Effector CD8-positive, alpha-beta T cell (primary cell): ENCODE measurements at places on chromosomes 5 and 9.

- no peak for DNase-seq
Measured at GRCh38 chr5:122252319-122252718, 59.7 kb upstream of the SNCAIP start.

DNA sequence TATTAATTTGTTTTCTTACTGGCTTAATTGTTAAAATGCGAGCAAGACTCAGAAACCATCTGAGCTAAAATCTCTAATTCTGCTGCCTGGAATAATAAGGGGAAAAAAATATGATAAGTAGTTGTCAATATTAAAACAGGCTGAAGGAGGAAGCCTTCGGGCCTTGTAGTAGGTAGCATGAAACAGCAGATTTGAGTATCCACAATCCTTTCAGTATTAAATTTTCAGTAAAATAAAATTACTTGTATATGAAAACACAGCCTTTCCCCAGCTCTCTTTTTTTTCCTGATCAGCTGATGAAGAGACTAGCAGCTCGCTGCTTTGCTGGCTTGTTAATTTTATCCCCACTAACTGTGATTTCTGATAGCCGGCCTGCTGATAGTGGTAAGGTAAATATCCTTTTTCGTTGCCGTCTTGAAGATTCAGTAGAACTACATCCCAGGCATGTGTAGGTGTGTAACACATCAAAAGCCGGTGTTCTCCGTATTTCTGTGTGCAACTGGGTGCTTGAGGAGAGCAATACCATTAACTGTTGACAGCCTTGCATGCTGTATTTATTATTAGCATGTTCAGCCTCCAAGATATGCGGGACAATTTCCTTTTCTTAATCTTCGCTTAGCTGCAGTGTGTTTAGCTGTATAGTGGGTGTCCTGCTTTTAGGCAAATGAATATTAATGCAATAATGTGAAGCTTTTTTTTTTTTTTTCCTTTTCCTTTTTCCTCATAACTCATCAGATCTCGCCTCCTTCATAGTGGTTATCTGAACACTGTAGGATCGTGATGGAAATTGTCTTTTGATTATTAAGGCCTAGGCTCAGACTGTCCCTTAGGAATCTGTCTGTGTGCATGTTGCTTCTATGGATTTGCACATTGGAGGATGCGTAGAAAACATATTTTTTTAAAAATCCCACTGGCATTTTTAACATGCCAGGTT is 144.6 kb downstream of the SMARCA2 start:
- DNase-seq: no peak

DNA sequence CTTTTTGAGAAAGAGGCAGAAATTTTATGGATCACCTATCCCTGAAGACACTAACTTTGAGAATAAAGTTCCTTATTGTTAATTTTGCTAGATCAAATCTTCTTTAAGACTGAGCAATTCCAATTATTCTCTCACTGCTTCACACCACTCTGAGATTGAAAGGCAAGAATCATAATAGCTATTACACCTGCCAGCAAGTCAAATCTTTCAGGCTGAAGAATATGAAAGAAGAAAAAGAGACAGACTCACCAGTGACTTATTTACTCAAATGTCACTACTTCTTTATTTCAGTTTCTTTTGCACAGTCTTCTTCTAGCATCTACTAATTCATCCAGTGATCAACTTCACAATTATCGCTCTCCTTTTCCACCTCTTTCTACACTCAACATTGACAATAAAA is 35.9 kb upstream of the PLPPR1 start:
- DNase-seq: no peak

DNA sequence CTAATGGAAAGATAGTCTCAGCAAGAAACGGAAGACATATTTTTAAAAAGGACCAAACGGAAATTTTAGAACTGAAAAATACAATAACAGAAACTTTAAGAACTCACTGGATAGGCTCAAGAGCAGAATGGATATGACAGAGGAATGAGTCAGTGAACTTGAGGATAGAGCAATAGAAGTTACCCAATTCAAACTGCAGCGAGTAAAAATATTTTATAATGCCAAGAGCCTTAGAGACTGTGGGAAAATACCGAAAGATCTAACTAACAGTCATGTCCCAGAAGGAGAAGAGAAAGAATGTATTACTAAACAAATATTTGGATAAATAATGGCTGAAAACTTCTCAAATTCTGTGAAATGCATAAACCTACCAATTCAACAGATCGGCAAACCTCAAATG is 40.8 kb downstream of the ADAMTS2 start:
- DNase-seq: no peak

- DNase-seq: no peak
Measured at GRCh38 chr9:86792136-86792535, 155.2 kb downstream of the GAS1 start.

DNA sequence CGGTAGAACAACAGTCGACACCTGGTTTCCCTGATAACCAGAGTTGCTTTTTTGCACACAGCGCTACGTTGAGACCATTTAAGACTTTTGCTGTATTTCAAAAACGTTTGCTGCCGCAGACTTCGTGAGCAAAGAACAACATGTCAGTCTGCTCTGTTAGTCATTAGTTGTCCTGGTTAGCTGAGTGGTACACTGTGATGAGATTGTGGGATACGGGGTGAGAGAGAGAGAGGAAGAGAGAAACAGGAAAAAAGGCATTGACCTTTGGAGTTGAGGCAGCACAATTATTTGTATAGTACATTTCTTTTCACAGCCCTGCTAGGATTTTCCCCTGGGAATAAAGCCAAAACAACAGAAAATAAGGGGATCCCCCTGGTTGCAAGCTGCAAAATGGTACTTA is 306.1 kb upstream of the WWC1 start:
- no peak for DNase-seq

DNA sequence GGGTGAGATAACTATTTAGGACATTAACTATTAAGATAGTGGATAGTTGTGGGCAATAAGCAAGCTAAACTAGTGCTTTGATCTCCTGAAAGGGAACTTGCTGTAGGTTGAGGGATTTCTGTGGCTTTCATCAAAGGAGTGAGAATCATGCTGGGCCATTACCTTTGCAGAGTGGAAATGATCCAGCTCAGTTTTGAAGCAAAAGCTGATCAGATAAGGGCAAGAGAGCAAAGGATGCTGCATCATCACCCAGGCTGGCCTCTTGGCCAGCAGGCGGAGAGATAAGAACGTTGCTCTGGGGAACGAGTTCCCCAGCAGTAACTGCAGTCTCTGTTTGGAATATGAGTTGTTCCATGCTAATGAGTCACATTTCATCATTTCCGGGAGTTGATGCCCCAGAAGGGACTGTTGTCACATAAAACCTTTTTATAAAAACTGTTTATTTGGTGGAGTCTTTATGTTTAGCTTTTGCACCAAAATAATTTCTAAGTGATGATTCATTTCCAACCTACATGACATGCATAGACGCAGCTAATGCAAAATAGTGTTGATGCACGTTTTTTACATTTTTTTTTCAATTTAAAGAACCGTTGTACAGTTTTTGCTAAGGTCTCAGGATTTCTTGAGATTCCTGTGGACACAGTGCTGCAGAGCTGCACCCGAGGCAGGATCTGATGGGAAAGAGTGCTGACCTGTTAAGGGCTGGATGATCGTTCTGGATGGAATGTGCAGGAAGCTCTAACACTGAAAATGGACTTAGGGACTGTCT is 99.3 kb downstream of the ACTBL2 start:
- DNase-seq: no peak

DNA sequence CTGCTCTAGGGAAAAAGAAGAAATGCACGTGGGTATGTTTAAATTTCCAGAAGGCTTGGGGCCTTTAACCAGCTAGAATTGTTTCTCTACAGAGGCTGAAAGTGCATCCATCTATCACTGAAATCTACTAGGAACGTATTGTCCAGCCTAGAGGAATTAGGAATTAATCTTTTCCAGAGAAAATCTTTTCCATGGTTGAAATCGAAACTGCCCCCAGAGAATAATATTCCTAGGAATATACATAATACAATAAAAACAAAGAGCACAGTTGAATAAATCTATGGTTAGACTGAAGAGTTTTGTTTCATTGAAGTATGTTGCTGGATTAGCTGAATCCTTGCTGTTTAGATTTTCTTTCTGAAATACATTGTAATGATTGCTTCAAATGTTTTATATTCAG is 378.5 kb downstream of the PLK2 start:
- DNase-seq: no peak

GRCh38 chr9:129900263-129901027 is 65.2 kb downstream of the USP20 start:
- no peak for DNase-seq

DNA sequence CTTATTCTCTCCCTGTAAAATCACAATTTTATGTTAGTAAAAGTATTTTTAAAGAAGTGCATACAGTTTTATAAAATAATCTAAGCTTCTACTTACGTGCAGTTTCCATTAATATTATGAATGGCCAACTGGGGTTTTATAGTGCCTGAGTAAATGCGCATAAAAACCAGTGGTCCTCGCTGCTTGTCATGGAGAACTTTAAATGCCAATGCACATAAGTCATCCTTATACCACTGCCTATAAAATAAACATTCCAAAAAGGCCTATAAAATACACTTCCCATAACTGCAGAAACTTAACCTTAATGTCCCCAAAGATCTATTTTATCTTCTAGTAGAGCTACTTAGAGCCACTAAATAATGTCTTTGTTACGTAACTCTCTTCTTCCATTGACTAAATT is 28.5 kb downstream of the GFM2 start:
- DNase-seq: no peak

- no peak for DNase-seq
Measured at GRCh38 chr5:132456987-132457361, 33.6 kb downstream of the IRF1 start.

DNA sequence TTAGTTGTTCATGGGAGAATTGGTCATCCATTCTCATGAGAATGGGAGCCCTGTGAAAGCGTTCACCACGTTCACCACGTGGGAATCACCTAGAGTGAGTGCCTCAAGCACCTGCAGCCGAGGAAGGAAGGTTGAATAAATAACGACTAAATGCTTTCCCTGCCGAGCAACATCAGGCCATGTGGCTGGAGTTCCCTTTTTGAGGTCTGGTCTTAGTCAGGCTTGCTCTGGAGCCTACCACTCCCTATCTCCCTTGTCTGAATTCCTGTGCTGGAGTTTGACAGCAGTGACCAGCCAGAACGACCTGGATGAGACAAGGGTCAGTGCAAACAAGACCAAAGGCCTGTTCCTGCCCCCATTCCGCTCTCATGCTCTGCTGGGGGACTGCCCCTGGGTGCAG is 28.5 kb downstream of the KCNMB1 start:
- no peak for DNase-seq

- no peak for DNase-seq
Measured at GRCh38 chr5:137938751-137939143, 49.5 kb downstream of the PKD2L2 start.

DNA sequence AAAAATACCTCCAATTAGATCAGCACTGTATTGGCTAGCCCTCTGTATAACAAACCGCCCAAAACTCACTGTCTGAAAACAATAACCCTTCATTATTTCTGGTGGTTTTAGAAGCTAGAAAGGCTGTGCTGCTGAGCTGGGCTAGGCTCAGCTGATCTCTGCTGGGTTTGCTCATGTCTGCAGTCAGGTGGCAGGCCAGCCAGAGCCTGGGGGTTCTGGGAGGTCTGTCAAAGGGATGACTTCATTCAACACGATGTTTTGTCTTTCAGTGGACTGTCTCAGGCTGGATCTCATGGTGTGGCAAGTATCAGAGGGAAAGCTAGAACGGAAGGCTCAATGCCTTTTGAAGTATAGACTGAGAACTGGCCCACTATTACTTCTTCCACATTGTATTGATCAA is 335.1 kb upstream of the DMAC1 start:
- no peak for DNase-seq

DNA sequence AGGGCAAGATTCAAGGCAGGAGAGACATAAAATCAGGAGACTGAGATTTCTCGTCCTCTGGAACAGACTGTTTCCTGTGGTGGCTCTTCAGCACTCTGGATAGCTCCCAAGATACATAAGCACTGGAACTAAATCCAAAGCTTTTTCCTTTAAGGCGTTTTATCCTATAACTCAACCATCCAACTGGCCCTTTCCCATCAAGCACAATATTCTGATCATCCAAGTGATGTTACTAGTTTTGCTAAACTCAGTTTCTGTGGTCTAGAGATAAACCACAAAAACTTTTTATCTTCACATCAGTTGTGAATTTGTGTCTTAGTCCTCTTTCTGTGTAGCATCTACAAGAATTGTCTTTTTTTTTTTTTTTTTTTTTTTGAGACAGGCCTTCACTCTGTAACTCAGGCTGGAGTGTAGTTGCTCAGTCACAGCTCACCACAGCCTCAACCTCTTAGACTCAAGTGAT is 299.4 kb downstream of the COX7C start:
- no peak for DNase-seq

GRCh38 chr9:120905315-120906164 is 21.1 kb downstream of the TRAF1 start:
- peak; percentile 21 for DNase-seq

- DNase-seq: no peak
Measured at GRCh38 chr9:72046630-72047456, 13.6 kb downstream of the C9orf57 start.

- DNase-seq: no peak
Measured at GRCh38 chr5:73126381-73126780, 6.0 kb downstream of the TMEM171 start.

DNA sequence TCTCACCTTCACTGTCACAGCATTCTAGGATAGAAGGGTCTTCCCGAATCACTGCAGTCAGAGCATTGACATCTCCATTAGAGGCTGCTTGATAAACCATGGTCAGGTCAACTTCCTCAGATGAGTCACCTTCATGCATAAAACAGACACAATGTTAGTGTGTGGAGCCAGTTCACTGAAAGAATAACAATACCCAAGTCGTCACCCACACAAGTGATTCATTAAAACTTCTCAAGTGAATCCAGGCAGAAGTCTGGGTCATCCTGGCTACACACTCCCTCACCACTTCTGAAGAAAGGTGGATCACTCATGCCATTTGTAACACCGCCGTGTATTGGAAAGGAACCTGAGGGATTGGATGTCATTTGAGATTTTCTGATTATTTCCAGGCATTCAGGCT is 49.6 kb downstream of the ANKRD55 start:
- no peak for DNase-seq

DNA sequence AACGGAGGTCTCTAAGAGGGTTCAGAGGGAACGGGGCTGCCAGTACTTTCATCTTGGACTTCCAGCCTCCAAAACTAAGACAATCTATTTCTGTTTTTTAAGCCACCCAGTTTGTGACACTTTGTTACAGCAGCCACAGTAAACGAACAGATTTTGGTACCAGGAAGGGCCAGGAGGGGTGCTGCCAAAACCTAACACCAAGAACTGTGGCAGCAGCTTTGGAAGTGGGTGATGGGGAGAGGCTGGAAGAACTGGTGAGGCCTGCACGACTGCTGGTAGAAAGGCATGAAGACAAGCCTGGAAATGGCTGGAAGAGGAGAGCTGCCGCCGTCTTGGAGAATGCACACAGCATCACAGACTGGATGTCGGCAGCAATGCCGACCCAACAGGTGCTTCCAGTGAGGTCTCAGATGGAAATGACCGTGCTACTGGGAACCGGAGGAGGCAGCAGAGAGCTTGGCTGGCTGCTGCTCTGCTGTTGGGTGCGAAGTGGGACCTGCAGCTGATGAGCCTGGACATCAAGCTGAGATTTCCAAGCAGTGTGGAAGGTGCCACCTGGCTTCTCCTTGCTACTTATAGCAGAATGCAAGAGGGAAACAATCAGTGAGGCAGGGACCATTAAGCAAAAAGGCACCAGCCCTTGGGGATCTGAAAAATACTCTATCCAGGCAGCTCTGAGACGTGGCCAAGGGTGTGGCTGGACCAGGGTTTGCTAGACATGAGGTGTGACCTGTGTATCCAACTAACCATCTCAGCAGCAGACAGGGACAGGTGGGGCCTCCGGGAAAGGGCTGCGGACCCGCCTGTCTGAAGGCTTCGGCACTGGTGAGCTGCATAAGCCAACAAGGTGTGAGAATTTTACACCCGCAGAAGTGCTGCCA is 4.7 kb upstream of the TMEM210 start:
- DNase-seq: no peak

GRCh38 chr5:1387059-1387755 is 42.3 kb upstream of the CLPTM1L start:
- DNase-seq: no peak
